ENCODE measurements at places on chromosomes 6 and 20.

DNA sequence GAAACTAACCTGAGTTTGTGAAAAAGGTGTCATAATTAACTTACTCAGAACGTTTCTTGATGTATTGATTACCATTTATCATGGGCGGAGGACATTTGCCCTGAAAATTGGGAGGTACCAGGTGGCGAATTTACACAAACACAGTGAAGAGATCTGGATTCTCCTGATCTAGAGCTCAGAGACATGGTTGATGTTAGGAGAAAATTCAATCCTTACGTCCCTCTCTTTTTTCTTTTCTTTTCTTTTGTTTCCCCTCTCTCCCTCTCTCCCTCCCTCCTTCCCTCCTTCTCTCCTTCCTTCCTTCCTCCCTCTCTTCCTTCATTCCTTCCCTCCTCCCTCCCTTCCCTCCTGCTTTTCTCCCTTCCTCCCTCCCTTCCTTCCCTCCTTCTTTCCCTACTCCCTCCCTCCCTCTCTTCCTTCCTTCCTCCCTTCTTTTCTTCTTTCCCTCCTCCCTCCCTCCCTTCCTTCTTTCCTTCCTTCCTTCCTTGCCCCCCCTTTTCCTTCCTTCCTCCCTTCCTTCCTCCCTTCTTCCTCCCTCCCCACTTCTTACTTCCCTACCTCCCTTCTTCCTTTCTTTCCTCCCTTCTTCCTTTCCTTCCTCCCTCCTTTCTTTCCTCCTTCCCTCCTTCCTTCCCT, 234.1 kb downstream of the OTOR start:
- no peak for DNase-seq

GRCh38 chr6:134343066-134343465, 25.2 kb upstream of the SGK1 start:
- DNase-seq = no peak

DNA sequence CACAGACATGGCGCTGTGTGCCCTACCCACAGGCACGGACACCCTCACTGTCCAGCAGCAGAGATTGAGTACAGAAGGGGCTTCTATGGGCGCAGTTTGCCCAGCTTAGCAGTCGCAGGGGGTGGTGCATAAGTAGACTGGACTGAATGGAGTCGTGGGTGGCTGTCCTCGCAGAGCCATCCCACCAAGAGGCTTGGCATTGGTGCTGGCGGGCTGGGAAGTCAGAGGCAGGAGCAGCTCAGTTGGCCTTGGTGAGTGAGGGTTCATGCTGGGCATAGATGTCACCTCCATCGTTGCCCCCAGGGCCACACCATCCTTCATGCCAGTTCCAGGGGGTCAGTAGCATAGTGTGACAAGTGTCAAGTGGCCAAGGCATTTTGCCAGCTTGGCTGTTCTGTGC, 25.2 kb downstream of the SUMO4 start:
- no peak for DNase-seq

DNA sequence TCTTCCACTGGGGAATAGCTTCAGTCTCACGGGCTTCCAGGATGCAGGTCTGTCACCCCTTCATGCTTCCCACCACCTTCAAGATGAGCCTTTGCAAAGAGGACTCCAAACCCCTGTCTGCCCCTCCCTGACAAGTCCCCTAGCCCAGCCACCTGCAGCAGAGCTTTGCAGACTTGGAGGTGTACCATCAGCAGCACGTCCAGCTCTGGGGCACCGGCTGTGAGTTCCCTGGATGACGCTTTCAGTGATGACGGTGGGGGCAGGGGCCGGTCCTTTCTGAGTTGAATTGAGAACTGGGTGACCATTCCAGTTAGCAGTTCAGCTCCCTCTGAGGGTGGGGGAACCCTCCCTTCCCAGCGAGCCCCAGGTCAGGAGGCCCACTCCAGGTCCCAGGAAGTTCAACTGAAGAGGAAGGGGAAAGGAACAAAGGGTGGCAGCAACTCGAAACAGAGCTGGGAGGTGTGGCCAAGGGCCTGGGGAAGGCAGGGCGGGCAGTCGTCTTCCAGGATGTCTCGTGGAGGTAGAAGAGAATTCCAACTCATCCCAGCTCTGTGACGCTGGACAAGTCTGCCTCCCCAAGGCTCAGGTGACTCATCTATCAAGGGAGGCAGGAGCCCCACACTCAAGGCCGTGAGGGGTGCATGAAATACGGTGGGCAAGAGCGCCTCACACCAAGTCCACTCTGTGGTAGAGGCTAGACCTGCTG, 86.0 kb downstream of the PTPN1 start:
- no peak for DNase-seq

- no peak for DNase-seq
Observed at GRCh38 chr6:38476141-38476540, 163.6 kb downstream of the BTBD9 start.

GRCh38 chr6:2182251-2182650, 63.2 kb downstream of the GMDS start:
- DNase-seq = no peak

GRCh38 chr6:32175322-32175710, 568 bp downstream of the AGPAT1 start:
- DNase-seq = no peak

- DNase-seq = no peak
Observed at GRCh38 chr6:130364224-130364780, 1.5 kb upstream of the TMEM200A start.

GRCh38 chr20:10476319-10476724, 41.2 kb downstream of the SLX4IP start:
- no peak for DNase-seq

- no peak for DNase-seq
Observed at GRCh38 chr6:148745926-148746325, 904 bp upstream of the UST start.

- DNase-seq = no peak
Observed at GRCh38 chr20:13984211-13984610, 6.2 kb downstream of the SEL1L2 start.

DNA sequence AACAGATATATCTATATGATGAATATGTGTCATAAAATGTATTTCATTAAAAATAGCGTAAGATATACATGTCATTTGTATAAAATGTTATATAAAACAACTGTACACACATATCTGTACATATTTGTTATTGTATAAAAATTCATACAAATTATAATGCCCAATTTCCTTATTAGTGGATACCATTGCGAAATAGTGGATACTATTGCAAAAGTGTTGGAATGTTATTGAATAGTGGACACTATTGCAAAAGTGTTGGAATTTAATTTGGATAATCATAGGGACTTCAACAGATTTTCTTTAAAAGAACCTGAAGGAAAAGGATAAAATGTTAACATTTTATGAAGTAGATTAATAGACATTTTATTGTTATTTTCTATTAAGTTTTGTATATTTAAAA, 487.4 kb downstream of the HAO1 start:
- no peak for DNase-seq

GRCh38 chr6:1757131-1757530, 147.4 kb downstream of the FOXC1 start:
- DNase-seq = no peak

GRCh38 chr20:45402946-45403345, 5.1 kb upstream of the DBNDD2 start:
- DNase-seq = no peak

GRCh38 chr6:47146431-47147174, 104.5 kb upstream of the ADGRF1 start:
- DNase-seq = no peak

DNA sequence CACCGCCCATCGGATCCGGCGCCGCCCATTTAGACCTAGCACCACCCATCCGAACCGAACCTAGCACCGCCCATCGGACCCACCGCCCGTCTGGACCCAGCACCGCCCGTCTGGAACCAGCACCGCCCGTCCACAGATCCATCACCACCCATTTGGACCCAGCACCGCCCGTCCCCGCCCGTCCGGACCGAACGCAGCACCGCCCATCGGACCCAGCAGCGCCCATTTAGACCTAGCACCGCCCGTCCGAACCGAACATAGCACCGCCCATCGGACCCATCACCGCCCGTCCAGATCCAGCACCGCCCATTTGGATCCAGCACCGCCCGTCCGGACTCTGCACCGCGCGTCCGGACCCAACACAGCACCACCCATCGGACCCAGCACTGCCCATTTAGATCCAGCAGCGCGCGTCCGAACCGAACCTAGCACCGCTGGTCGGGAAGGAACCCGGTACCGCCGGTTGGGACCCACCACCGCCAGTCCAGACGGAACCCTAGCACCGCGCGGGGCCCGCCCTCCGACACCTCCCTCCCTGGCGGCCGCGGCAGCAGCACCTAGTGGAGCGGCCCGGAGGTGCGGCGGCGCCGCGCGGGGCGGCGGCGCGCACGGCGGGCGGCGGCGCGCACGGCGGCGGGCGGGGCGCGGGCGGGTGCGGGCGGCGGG, 348 bp upstream of the AFDN start:
- no peak for DNase-seq

Data from fibroblast of skin of left biceps (primary cell).